ENCODE measurements at places on chromosomes 6 and 20.

DNA sequence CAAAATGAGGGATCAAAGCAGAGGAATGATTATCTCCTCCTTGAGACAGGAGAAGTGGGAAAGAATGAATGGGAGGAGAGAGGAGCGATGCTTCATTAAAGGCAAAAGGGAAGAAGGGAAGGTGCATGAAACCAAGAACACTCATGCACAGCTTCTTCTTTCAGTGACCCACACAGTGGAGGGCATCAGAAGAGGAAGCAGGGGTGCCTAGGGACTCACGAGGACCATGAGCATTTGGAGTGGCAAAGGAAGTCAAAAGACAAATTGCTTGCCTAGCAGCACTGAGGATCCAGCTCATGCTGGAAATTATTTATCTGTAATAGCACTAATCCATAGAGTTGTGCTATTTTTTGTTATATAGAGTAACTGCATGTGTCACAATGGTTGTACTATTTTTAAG is 66.1 kb downstream of the SMLR1 start:
- no peak for DNase-seq

- DNase-seq = no peak
Observed at GRCh38 chr20:1841554-1842140, 53.6 kb upstream of the SIRPA start.

DNA sequence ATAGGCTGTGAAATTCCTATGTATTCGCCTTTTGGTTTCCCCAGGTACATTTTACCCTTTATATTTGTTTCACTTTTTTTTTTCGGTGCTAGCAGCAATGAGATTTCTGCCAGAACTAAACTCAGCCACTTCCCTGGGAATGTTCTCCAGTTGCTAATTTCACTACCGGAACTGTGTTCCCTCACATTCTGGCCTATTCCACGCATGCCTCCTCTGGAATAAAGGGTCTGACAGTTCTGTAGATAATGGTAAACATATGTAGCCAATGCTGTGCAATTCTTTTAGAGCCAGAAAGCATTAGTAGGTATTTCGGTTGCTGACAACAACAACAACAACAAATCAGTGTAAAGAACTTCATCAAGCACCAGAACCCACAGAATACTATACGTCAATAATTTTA is 96.1 kb upstream of the TBX18 start:
- DNase-seq = no peak

DNA sequence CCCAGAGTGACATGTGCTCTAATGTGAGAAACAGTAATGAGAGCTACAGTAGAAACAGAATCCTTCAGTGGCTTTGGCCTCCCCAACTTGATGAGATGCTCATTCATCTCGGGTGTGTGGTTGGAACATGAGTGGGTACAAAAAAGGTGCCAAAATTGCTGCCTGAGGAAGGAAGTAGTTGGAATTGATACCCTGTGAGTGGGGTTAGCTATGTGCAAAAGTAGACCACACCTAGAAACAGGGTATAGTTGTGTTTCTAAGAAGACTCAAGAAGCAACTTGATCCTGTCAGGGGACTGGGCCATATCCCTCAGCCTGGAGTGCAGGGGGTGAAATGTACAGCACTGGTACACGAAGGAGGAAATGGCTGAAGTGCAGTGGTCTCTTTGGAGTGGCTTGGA is 206.4 kb upstream of the SUPT3H start:
- DNase-seq = no peak

DNA sequence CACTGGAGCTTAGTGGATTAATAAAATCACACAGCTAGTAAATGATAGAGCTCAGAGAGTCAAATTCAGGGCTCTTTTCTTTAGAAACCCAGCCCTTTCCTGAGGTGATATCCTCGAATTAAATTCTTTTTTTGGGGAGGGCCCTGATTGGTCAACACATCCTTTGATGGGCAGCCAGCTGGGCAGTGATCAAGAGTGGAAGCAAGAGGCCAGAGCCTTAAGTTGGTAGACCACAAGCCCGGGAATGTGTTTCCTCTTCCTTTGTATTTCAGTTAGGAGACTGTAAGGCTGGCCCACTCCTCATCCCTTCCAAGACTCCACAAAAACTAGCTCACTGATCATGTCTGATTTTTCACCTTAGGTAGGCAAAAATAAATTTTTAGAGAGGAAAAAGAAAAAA is 640.5 kb downstream of the DHX35 start:
- DNase-seq = no peak

DNA sequence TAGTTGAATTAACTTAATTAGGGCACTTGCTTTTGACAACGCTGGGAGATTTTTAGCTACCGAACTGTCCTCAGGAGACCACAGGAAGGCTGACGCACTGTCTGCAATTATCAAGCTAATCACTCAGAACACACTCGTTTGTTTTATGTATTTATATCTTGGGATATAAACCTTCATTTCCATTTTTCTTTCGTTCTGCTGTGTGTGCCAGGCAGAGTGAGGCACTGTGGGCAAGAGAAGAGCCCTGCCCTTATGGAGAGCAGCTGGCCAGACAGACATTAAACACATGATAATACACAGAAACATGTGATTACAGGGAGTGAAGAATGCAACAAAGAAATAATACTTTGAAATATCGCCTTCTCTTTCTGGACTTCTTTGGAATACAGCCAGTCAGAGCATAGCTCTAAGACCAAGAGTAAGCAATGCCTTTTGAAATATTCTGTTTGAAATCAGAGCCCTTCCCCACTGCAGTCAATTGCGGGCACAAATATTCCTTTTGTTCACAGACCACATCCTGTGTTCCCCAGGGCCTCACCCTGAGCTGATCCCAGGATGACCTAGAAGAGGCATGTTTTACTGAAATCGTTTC is 96.8 kb downstream of the ANKRD60 start:
- DNase-seq = no peak

- no peak for DNase-seq
Observed at GRCh38 chr6:158629367-158630221, 14.9 kb downstream of the DYNLT1 start.

Data from stimulated activated CD4-positive, alpha-beta T cell treated with anti-CD3 and anti-CD28 coated beads, TNF-alpha, amount 100 ng/mL, for 48 hours (primary cell).